ENCODE measurements at places on chromosomes 5 and 9.

GRCh38 chr9:104091708-104092107 is 2.4 kb upstream of the SMC2 start:
- DNase-seq, result no peak

DNA sequence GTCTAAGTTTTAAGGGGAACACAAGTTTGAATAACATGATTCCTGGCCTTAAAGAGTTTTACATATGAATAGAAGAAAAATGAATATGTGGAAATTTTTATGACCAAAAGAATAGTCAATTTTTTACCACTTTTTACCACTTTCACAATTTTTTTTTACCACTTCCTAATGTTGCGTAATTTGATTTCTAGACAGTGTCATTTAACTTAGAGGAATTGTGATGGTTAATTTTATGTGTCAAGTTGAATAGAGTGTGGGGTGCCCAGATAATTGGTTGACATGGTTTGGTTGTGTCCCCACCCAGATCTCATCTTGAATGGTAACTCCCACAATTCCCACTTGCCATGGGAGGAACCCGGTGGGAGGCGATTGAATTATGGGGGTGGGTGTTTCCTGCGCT is 416.6 kb downstream of the KIF4B start:
- DNase-seq, result no peak

GRCh38 chr9:32404856-32405255 is 20.4 kb downstream of the ACO1 start:
- DNase-seq, result no peak

DNA sequence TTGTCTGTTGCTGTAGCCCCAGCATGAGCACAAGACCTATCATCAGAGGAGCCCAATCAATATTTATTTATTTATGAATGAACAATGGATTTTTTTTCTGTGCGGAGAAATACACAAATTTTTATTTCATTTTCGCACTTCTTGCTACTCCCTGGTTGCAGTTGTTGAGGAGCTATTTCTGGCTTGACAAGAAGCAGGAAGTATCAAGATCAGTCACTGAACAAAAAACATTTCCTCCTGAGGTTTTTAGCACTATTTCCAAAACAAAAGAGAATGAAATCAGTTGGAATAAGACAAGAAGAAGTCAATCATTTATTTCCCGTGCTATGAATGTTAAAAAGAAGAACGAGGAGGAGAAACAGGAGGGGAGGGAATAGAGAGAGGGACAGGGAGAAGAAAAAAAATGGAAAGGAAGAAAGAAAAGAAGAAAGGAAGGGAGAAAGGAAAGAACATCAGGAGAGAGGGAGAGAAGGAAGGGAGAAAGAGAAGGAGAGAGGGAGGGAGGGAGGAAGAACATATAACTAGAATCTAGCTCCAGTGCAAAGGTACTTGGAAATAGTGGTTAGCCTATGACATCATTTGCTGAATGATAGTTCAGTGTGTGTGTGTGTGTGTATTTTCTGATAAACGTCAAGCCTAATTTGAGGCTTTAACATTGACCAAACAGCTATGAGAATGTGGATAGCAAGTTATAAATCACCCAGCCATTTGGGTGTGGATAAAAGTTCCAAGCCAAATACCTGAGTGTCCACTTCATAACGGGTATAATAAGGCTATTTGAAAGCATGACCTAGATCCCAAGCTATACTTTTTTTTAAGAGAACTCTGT is 586.0 kb downstream of the EBF1 start:
- DNase-seq, result no peak

GRCh38 chr5:133519191-133519590 is 93.2 kb downstream of the FSTL4 start:
- DNase-seq, result no peak

GRCh38 chr5:138029944-138030343 is 2.9 kb downstream of the FAM13B start:
- no peak for DNase-seq

GRCh38 chr9:105854026-105854782 is 159.9 kb downstream of the TMEM38B start:
- DNase-seq, result no peak

DNA sequence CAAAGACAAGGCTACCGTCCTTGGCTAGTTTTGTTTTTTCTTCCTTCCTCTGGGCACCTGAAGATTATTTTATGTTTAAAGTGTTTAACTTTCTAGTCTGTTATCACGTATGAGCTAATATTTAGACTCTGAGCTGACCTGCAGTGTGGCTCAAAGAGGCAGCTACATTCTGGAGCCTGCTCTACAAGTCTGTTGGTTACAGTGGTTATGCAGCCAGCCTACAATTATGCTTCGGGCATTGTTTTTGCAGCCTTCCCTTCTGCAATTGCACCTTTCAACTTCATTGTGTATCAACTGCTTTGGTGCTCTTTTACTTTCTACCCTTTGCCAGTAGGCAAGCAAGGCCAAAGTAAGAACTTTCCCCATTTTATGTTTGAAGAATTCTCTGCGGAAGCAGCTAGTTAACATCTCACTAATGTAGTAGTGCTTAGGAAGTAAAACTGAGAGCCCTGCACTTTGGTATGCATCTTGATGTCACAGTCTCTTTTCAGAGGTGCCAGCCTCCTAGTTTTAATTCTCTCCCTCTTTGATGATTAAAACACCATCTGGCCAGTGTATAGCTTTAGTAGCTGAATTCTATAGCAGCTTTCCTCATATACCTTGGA is 322.1 kb downstream of the FAM170A start:
- no peak for DNase-seq

GRCh38 chr5:151670953-151671636 is 15.6 kb downstream of the SPARC start:
- DNase-seq, result no peak

DNA sequence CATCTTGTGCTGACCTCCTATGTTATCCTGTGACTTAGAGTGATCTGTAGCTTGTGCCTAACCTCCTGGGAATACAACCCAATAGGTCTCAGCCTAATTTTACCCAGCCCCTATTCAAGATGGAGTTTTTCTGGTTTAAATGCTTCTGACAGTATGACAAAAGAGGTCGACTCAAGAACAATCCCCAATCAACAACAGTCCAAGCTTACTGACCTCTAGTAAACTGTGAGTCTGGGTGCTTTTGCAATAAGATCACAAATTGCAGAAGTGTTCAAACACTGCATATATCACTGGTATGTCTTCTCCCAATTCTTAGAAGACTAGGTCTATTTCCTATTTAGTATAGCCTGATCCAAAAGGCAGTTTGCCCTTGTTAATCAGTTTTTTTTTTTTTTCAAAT is 323.5 kb upstream of the PTGER4 start:
- no peak for DNase-seq

DNA sequence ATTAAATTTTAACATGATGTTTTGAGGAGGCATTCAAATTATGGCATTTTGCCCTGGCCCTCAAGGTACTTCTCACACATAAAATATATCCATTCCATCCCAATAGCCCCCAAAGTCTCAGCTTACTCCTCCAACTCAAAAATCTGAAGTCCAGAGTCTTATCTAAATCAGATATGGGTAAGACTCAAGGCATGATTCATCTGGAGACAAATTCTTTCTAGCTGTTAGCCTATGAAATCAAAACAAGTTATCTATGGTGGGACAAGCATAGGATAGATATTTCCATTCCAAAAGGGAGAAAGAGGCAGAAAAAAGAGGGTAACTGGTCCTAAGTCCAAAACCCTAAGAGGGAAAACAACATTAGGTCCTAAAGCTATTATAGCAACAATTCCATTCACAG is 408.4 kb downstream of the ZNF608 start:
- DNase-seq, result no peak

DNA sequence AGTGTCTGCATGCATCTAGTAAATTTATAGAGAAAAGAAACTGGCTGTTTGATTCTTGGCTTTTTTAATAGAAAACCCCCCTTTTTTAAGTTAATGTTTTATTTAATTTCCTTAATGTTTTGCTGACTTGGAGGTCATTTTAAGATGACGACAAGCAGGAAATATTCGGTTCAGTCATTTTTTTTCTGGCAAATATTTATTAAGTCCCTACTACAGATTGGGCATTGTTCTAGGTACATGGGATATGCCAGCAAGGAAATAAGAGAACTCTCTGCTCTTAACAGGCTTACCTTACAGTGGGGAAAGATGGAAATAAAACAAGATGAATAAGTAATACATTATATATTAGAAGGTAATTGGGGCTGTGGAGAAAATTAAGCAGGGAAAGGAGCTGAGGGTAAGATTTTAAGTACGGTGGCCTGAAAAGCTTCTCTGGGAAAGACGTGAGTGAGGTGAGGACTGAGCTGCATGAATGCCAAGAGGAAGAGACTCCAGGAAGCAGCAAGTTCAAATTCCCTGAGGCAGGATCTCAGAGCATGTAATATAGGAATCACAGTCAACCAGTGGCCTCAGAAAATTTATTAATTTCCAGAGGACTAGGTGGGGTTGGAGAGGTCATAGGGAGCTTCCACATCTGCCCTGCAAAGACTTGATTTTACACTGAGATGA is 316.0 kb upstream of the DAP start:
- no peak for DNase-seq

DNA sequence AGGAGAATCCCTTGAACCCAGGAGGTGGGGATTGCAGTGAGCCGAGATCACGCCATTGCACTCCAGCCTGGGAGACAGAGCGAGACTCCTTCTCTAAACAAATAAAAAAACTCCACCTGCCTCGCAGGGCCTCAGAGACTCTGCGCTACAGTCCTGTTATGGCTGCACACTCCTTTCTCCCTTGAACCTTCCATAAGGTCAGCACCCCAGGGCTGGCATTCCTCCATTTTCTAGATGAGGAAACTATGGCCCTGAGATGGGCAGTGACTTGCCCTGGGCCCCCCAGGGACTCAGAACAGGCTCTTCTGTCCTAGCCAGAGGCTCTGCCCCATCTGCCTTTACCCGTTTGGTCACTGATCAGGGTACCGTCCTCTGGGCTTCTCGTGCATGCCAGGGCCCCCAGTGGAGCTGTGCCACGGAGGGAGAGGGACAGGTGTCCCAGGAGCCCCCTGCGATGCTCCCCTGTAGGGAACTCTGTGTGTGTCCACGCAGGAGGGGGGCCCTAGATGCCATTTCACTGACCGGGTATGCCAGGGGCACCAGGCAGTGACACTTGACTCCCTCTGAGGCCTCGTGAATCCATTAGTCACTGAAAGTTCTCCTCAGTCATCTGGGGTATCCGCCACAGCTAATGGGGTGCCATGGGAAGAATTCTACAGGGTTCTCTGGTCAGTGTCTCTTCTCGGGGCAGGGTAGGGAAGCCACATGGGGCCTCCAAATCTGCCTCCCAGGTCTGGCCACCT is 16.2 kb downstream of the RALGDS start:
- DNase-seq, result no peak

DNA sequence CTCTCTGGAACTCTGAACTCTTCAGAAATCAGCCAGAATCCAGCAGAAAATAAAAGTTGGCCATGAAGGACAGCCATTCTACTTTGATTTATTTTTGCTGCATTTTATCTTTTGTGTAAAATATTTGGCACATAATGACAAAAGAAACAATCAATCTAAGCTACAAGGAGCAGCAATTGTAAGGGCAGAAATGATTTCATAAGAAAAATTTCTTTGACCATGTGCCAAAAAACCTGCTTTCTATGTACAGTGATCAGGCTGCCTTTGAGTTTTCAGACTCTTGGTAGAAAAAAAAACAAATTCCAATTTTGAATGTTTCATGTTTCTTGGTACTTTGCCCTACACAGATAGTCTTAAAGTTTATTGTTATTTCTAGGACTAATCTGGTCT is 69.8 kb upstream of the SLC1A3 start:
- DNase-seq, result no peak

DNA sequence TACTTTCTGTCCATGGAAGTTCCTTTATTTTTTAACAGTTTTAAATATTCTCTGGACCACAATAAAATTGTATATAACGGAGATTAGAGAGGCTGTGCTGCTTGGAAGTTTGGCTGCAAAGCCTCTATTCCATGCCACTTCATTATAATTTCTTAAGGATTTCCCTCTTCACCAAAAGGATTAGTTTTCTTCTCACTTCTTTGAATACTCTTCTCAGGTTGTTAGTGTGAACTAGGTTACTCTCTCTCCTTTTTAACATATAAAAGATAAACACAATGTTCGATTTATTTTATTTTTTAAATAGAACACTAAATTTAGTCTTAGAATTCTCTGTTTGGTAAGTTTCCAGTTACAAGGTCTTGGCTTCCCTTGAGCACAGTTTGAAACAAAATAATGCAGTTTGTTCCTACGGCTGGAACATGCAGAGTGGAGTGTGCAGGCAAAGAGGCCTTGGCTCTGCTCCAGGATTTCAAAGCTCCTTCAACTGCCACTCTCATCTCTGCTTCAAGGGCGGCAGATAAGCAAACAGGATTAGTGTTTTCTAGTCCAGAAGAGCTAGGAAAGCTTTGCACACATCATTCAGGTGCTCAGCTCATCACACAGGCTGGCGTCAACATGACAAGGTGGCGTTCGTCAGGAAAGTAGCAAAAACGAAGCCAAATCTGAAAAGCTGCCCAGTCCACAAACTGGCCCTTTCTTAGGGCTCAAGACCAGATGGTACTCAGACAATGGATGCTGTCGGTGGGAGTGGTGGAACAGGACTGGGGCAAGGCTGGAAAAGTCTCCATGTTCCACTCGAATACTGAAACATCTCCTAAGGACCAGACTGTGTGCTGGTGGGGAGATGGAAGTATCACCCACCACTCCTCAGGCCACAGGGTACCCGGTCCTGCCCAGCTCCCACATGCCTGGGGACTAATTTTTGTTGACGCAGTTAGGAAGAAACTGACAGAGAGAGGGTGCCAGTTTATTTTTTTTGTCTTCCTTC is 286.6 kb downstream of the CRB2 start:
- no peak for DNase-seq

- no peak for DNase-seq
These were observed 112.5 kb downstream of the UHRF2 start for GRCh38 chr9:6525326-6526045.

All from HS-5 (cell line).